Caco-2 (cell line): ENCODE measurements at places on chromosomes 6 and 20.

DNA sequence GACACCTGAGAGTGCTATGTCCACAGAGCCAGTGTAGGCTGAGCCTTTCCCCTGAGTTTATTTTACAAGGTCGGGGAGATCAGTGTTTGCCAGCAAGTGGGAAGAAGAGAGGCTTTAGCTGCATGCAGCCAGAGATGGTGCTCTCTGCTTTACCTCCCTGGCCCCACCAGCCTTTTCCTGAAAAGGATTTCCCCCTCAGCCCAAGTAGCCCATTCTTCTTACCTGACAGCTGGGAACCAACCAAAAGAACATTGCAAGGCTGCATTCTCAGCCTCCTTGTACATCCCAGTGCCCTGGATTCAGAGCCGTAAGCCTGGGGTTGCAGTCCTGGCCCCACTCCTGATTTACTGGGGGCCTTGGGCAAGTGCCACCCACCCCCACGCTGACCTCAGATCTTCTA is 16.9 kb downstream of the SNPH start:
- DNase-seq: no peak

- DNase-seq: no peak
These were observed 280.0 kb downstream of the SOX4 start for GRCh38 chr6:21873562-21873961.

DNA sequence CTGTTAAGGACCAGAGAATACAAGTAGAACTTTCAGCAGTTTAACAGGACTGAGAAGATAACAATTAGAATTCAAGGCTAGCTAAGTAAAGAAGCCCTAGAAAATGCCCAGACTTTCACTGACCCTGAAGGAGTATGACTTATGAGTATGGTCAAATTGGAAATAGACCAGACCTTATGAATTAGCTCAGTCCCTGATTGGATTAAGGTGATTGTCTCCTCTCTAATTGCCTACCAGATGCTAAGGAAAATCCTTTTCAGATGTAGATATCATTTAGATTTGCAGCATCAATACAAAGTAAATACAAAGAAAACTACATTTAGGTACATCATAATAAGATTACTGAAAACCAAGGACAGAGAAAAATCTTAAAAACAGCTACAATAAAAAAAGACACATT is 58.9 kb downstream of the CNR1 start:
- DNase-seq: no peak

- DNase-seq: no peak
These were observed 49.4 kb downstream of the PDSS2 start for GRCh38 chr6:107409942-107410341.

- no peak for DNase-seq
These were observed 140.5 kb downstream of the EYA2 start for GRCh38 chr20:47035026-47035590.

- no peak for DNase-seq
These were observed 1.2 kb downstream of the FOXO3 start for GRCh38 chr6:108561742-108562502.

GRCh38 chr20:16287776-16288175 is 285.5 kb downstream of the KIF16B start:
- no peak for DNase-seq

- no peak for DNase-seq
These were observed 64.4 kb downstream of the PLEKHG1 start for GRCh38 chr6:150664091-150664490.

DNA sequence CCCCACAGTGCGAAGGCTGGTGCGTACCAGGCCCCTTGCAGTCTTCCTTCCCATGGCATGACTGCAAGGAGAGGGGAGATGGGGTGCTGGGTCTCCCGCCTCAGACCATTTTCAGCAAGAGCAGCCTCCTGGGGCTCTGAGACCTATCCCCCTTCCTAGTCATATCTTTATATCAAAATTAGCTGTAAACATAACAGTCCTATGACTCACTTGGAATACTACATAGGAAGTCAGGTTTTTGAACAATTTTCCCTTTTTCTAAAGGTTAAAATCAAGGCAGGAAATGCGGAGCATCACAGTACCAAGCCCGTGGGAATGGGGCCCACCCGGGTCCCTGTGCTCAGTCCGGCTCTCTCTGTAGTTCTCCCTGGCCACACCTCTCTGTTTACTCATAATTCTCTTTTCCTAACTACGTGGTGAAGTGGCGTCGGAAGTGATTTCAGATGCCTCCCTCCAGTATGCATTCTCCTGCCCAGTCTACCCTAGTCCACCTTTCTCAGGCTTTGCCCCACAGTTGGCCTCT is 109.8 kb upstream of the TMEM170B start:
- DNase-seq: no peak

- DNase-seq: no peak
These were observed 238.3 kb downstream of the ATXN1 start for GRCh38 chr6:16522937-16523336.

DNA sequence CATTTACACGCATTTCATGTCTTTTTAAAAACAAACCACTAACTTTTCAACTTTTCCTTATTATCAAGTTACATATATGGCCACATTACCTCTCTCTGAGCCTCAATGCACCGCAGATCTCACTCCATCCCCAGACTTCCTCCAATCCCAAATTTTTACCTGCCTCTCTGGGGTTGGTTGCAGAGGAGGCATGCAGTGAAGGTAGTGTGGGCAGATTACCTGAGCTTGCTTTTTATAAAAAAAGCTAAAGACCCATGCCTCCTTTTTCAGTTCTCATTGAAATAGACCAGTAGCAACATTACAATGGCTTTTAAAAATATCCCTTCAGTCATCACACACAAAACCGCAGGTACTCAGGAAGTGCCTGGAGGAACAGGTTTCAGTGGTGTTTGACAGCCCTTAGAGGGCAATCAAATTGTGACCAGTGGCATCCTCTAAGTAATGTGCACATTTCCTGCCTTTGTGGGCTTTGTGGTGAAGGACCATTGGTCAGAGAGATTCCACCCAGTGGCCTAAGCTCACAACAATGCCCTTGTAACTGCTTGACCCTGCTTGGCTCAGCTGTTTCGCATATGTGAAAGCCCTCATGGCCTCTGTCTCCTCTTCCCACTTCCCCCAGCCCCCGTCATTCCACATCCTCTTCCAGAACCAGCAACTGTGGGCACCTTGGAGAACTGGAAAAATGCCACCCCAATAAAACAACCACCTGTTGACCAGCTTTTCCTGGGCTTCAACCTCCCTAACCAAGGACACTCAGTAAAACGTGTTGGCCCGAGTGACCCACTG is 30.2 kb upstream of the IL17A start:
- no peak for DNase-seq

DNA sequence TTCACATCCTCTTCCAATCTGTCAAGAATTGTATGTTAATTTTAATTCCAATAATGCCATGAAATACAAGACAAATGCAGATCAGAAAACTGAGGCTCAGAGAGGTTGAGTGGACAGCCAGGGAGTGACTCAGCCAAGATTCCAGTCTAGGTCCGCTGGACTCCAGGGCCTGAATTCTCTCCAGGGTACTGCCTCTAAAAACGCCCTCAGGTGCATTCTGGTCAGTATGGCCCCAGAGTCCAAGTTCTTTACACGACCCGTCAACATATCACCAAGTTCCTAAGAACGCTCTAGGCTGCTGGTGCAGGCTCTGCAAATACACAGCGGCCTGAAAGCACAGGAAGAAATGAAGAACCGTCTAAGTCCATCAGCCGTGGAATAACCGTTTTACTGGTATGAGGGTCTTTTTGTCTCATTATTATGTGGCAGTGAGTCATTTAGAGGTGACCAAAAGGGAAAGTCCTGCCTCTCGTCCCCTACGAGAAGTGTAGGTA is 709 bp upstream of the ASXL1 start:
- peak; percentile 81 for DNase-seq

DNA sequence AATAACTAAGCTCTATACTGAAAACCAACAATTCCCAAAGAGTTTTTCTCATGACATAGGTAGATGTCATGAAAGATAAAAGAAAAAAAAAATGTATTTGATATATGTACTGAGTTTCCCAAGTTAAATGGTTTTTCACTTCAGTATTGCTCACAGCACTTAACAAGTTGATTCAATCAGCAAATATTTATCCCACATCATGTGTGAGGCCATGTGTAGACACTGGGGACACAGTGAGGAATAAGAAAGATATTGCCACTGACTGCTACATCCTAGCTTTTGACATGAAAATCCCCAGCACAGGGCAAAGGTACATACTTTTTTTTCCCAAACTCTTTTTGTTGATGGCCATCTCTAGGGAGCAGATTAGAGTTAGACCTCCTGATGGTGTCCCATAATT is 25.3 kb downstream of the SPTLC3 start:
- no peak for DNase-seq

- DNase-seq: no peak
These were observed 89.0 kb upstream of the EPB41L1 start for GRCh38 chr20:36065427-36065998.

GRCh38 chr20:31355981-31356380 is 12.4 kb upstream of the DEFB118 start:
- DNase-seq: no peak

- DNase-seq: no peak
These were observed 116.7 kb downstream of the UNC5CL start for GRCh38 chr6:40922281-40922680.

DNA sequence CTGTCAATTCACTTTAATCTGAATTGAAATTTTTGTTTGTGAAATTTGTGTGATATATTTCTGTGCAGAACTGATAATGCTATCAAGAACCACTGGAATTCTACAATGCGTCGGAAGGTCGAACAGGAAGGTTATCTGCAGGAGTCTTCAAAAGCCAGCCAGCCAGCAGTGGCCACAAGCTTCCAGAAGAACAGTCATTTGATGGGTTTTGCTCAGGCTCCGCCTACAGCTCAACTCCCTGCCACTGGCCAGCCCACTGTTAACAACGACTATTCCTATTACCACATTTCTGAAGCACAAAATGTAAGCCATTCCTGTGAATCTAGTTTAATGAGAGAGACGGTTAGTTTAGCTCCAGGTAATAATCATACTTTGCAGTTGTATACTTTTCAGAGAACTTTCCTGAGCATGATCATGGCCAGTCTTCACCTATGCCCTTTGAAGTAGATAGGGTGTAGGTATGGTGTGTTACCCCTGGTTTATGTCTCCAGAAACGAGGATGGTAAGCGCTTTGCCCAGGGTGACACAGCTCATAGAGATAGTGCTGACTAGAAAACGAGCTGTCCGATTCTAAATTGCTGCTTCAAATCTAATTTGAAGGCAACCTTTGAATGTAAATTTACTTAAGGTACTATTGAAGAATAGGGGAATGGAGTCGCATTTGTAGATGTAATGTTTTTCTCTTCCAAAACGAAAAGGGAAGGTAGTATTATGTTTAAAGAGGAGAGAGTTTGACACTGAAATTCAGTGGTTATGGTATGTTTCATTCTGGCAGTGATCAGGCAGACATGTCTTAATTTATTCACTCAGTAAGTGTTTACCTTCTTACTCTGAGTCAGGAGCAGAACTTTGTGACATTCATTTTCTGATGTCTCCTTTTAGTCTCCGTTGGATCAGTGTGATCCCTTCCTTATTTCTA is 11.4 kb downstream of the MYB start:
- DNase-seq: no peak

DNA sequence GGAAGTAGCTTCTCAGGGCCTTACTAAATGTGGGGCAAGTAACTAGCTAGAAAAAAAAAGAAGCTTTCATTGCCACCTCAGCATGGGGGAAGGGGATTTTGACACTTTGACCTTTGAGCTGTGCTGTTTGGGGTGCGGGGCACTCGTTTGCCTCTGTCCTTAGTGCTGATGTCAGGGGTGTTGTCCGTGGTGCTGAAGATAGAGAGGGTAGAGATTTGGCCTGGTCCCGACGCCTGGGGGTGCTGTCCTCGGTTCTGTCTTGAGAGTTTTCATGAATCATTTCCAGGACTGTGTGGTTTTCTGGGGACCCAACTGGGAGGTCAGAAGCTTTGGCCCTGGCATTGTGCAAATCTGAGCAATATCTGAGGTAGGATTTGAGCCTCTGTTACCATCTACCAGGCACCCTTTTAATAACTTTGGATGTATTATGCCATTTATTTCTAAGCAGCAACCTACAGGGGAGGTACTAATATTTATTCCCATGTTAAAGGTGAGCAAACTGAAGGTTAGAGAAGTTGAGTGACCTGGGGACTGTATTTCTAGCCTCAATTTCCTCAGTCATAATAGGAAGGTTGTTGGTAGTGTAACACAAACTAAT is 78.0 kb downstream of the DLGAP4 start:
- DNase-seq: peak; percentile 90

GRCh38 chr6:11766589-11767450 is 11.8 kb downstream of the ADTRP start:
- no peak for DNase-seq

DNA sequence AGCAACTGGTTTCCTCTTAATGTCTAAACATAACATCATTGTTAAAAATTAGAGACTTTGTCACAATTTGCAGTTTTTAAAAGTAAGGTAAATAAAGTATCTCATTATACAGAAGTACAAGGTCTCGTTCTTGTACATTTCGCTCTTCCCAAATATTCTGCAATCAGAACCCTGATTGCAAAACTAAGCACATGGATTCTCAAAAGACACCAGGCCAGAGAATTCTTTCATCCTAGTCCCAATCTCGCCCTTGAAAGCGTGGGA is 355 bp upstream of the AKAP7 start:
- DNase-seq: no peak

DNA sequence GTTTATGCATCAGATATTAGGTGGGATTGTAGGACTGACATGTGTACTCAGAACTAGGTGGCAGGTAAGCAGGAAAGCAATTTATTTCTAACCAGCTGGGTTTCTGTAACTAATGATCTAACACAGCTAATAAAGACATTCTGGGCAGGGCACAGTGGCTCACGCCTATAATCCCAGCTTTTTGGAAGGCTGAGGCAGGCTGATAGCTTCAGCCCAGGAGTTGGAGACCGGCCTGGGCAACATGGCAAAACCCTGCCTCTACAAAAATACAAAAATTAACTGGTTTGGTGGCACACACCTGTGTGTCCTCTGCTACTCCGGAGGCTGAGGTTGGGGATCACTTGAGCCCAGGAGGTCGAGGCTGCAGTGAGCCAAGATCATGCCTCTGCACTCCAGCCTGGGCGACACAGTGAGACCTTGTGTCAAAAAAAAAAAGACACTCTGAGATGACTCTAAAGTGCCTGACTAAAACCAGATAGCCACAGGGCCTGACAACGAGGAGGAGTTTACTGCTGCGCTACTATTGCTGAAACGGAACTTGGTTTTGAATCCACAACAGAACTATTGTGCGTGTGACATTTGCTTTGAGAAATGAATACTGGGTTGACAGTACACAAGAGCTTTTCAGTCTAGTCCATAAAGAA is 29.2 kb upstream of the CEP85L start:
- DNase-seq: no peak

- no peak for DNase-seq
These were observed 62.7 kb downstream of the DLGAP4 start for GRCh38 chr20:36368869-36369268.

DNA sequence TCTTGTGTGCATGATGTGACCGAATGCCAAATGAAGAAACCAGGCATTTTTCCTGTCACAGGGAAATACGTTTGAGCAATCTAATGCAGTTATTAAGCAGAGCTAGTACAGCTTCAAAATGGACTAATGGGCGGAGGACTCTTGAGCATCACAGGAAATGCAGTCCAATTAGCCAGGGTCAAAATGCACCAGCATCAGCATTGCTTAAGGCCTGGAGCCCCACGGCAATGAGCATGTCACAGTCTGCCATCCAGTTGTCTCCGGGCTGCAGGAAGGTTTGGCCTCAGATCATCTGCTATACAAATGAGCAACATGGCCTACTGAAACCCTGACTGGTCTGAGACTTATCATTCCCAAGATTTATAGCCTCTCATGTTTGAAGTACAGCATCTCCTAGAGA is 652.1 kb upstream of the SLC35B3 start:
- no peak for DNase-seq

GRCh38 chr6:36387440-36388303 is at the start of gene ETV7:
Gene ETV7, minus strand, starts transcription at chr6:36387669. Its CDS starts 128 bp downstream, at chr6:36387541.
- DNase-seq: peak; percentile 38

GRCh38 chr6:165858586-165858985 is 195.5 kb upstream of the PDE10A start:
- DNase-seq: no peak

GRCh38 chr20:10792291-10792690 is 118.5 kb upstream of the JAG1 start:
- no peak for DNase-seq
